ENCODE measurements at places on chromosomes 1 and 21.

DNA sequence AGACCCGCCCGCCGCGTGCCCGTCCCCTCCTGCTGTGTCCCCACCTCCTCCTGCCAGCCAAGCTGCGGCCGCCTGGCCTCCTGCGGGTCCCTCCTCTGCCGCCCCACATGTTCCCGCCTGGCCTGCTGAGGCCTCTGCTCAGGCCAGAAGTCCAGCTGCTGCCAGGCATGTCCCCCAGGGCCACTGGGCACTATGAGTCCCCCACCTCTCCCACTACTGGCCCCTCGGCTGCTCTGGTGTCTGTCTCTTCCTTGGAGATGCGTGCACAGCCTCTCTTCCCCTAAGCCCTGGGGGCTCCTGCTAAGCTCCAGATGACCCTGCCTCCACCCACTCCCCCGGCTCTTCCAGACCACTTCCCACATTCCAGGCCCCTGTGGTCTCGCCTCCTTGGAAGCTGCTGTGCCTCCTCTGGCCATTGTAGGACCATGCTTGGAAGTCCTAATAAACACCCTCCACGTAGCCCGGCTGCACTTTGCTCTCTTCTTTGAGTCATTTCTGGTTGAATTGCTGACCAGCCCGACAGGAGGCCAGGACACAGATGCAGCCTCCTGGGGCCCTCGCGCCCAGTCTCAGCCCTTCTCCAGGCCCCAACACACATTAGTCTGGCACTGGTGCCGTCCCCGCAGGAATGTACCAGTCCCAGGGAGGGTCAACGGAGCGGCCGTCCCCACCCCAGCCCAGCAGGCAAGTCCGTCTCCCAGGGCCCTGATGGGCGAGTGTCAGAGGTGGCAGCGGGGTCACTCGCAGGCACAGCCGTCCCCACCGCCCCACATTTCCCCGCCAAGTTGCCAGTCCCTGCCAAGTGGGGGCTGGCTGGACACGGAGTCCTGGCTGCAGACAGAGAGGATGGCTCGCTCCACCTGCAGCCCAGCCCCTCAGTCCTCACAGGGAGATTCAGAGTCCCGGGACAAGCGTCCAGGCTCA lies 1.1 kb downstream of the KRTAP10-12 start:
- DNase-seq = no peak

GRCh38 chr1:110136911-110137310 lies 13.4 kb upstream of the SLC6A17 start:
- DNase-seq = peak; percentile 78

GRCh38 chr1:182406012-182406411 lies 5.5 kb upstream of the TEDDM1 start:
- DNase-seq = no peak

- DNase-seq = no peak
Measured at GRCh38 chr21:41226853-41227252, 58.9 kb downstream of the BACE2 start.

DNA sequence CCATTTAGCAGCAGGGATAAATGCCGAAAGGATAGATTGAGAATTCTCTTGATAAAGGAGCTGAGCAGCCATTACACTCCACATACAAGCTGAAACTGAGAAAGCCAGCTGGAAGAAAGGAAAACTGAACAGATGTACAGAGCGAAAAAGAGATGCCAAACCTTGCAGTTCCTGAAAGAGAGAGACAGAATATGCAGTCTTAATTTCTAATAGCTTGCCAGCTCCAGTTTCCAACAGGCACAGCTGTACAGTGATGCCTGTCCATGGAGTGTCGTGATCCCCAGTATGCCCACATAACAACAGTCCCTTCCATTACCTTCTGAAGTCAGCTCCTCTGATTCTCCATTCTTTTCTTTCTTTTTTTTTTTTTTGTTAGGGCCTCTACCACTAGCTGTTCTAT lies 22.7 kb downstream of the ABL2 start:
- no peak for DNase-seq

- DNase-seq = no peak
Measured at GRCh38 chr1:48007047-48007446, 9.9 kb upstream of the TRABD2B start.

- DNase-seq = no peak
Measured at GRCh38 chr1:165697491-165697880, 876 bp downstream of the ALDH9A1 start.

DNA sequence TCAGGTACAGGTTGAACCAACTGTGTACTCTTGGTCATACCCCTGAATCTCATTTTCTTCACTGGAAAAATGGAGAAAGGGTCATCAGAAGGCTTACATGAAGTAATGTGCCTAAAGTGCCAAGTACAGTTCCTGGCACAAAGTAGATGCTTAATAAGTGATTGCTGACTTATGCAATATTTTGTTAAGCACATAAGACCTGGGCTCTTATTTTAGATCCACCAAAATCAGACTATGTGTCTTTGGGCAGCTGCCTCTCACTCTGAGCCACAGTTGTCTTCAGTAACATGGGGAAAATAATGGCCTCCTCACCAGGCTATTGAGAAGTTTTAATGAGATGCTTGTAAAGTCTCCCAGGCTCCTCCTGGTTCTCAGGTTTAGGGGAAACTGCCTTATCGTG lies 74.3 kb upstream of the TRABD2B start:
- DNase-seq = no peak

GRCh38 chr1:203584035-203584434 lies 42.6 kb upstream of the ATP2B4 start:
- no peak for DNase-seq

- no peak for DNase-seq
Measured at GRCh38 chr1:230083746-230084407, 16.8 kb downstream of the GALNT2 start.

DNA sequence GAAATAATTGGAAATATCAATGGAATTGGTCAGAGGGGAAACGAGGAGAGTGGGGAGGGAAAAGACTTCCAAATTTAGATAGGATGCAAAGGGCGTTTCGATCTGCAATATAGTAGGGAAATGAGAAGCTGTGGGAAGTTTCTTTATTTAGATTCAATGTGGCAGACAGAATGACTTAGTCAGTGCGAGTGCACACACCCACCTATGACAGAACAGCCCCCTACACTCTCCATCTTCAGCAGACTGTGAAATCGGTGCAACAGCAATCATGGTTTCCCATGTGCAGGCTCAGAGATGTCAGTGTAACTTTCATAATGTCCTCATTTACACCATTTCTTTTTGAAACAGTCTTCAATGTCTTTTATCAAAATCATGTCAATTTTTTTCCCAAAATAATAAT lies 46.0 kb downstream of the DIP2A start:
- DNase-seq = no peak

- no peak for DNase-seq
Measured at GRCh38 chr1:76473591-76473990, 393.7 kb upstream of the ST6GALNAC5 start.

- DNase-seq = no peak
Measured at GRCh38 chr1:42330215-42330614, 4.8 kb downstream of the FOXJ3 start.

GRCh38 chr1:176211396-176212165 lies 4.5 kb upstream of the COP1 start:
- DNase-seq = no peak

DNA sequence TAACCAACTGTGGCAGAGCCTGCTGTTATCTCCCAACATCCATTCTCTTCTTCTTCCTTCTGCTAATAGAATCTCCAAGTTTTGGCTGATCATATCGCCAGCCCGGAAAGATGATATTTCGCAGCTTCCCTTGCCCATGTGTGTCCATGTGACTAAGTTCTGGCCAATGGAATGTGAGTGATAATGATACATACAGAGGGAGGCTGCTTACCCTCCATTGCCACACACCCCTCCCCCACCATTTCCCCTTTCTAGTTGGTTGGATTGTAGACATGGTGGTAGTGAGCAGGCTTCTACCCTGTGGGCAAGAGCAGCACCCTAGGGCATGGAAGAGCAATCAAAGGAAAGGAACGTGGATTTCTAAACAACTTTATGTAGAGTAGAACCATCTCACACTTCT lies 48.8 kb downstream of the SLC9C2 start:
- no peak for DNase-seq

- no peak for DNase-seq
Measured at GRCh38 chr1:187018291-187018690, 189.5 kb downstream of the PLA2G4A start.

DNA sequence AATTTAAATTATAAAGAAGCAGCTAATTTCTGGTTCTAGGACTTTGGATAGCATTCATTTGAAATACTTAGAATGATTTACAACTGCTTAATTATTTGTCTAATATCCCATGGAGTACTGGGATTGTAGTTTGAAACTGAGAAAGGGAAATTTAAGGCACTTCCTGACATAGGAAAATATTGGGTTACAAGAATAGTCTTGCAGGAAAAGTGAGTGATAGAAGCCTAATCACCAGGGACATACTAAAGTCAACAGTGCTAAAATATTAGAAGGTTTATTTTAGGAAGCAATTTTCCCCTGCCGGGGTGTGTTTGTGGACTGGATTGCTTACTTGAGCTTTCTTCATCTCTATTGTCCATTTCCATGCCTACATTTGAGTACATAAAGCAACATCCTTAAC lies 661.6 kb downstream of the ADGRL2 start:
- no peak for DNase-seq

DNA sequence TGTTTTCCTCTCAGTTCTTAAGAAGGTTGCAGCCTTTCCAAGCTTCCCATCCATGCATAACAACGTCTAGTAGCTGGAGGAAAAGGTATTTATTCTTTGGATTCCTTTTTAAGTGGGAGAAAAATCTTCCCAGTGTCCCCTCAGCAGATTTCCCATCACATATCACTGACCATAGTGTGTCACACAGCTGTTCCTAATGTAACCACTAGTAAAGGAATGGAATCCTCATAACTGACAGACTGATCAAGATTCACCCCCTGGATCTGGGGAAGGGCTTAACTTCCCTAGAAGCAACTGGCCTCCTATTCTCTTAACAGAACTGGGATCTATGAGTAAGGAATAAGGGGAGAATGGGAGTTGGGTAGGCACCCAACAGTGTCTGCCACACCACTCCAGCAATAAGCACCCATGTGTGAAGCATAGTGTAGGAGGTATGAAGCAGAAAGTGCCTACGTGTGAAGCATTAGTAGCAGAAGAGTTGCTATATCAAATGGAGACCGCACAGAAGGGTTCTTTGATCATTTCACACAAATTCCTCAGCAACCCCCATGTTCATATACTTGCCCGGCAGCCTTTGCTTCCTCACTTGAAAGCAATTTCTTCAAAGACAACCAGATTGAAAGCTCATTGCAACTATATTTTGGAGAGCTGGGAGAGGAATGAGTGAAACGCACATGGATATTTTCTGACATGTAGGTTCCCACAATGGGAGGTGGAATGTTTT lies 28.2 kb upstream of the DNAH14 start:
- no peak for DNase-seq

DNA sequence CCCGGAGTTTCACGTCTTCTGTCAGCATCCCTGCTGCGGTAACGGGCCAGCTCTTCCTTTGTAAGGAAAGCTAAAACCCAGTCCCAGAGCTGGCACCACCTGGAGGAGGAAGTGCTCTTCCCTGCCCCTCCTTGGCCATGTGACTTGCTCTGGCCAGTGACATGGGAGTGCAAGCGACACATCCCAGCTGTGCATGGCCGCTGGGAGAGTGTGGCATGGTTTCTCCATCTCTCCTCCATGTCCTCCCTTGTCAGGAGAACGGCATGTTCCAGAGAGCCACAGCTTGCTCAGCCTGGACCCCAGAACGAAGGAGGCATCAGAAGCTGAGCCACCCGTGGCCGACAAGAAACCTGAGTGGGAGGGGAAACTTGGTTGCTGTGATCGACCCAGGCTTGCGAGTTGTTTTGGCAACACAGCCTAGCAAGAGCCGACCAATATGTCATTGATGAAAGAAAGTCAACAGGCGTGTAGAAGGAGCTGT lies 2.7 kb upstream of the PRXL2B start:
- DNase-seq = no peak

- DNase-seq = no peak
Measured at GRCh38 chr1:61184040-61184713, 101.8 kb downstream of the NFIA start.

GRCh38 chr1:197862671-197863070 lies 39.8 kb upstream of the C1orf53 start:
- DNase-seq = no peak

GRCh38 chr1:30413606-30414005 lies 309.8 kb downstream of the MATN1 start:
- DNase-seq = no peak

DNA sequence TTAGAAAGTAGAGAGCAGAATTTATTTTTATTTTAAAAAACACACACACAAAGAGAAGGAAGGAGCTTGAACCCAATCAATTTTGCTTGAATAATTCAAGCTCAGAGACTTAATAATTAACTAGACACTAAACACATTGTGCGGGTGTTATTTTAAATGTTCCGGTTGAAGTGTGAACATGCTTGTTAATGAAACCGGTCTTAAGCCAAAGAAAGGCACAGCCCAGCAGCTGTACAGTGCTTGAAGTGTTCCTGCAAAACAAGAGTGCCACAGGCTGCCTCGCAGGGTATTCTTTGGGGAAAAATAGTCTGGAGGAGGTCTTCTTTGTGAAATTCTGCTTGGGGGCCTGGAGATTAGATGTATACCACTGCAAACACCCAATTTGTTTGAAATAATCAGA lies 2.2 kb upstream of the CDC42BPA start:
- no peak for DNase-seq

- DNase-seq = no peak
Measured at GRCh38 chr21:36511484-36512220, 31.7 kb upstream of the CLDN14 start.

DNA sequence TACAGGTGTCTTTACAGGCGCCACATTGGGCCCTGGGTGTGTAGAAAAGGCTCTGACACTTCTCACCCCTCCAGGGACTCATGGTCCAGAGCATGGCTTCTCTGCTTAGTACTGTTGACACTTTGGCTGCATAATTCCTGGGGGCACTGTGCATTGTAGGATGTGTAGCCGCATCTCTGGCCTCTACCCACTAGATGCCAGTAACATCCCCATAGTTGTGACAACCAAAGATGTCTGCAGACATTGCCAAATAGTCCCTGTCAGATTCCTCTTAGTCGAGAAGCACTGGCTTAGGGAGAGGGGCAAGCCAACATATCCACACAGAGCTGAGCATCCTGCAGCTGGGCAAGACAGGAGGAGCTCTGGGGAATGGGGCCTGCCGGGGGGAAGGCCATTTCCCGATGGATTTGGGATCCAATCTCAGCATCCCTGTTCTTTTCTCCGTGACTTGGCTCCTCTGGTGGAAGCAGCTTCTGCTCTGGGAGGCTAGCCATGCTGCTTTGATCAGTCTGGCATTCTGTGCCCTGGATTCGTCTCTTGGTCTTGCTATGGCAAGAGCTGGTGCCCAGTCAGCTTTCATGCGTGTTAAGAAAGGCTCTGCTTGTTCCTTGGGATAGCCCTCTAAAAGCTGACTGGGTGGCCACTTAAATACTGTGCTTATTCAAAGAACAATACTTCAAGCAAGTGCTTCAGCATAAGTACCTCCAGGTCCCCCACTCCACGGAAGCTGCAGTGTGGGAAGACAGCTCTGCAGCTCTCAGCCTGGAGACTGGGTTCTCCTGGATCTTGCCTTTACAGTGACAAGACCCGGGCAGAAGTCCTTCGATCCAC lies 38.3 kb upstream of the SCMH1 start:
- DNase-seq = no peak

- no peak for DNase-seq
Measured at GRCh38 chr1:153395776-153396175, 4.9 kb upstream of the S100A8 start.
